ENCODE measurements at places on chromosomes 13 and 19.

DNA sequence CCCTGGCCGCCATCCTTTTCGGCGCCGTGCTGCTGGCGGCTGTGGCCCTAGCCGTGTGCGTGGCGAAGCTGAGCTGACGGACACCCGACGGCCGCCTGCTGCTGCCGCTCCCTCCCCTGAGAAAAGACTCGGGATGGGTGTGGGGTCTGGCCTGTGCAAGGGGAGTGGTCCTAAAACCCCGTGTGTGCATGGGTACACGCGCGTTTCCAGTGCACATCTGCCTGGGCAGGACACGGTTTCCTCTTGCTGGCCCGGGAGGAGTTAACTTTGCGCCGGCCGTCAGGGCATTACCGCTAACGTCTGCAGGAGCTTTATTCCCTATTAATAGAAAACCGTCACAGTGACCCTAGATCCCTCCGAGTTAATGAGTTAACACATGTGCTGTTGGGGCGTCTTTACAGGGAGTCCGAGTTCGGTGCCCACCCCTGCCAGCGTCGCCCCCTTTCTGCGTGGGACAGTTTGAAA lies 1.3 kb downstream of the RGS9BP start:
- no peak for DNase-seq

- no peak for DNase-seq
Measured at GRCh38 chr19:33664744-33665143, 43.0 kb downstream of the CHST8 start.

DNA sequence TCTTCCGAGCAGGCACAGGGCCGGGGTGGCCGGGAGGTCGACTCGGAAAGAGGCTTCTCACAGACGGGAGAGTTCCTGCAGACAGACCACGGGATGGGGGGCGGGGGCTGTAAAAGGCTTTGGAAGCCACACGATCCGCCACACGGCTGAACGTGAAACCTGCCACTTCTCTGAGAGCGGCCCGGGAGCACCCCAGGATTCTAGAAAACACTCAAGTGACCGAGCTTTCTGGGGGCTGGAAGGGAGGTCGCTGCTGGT lies 15.6 kb upstream of the SLC39A3 start:
- no peak for DNase-seq

- no peak for DNase-seq
Measured at GRCh38 chr19:50925734-50926133, 14.5 kb upstream of the KLK4 start.

GRCh38 chr13:50731400-50731799 lies 112.1 kb downstream of the DLEU7 start:
- peak; percentile 45 for DNase-seq

DNA sequence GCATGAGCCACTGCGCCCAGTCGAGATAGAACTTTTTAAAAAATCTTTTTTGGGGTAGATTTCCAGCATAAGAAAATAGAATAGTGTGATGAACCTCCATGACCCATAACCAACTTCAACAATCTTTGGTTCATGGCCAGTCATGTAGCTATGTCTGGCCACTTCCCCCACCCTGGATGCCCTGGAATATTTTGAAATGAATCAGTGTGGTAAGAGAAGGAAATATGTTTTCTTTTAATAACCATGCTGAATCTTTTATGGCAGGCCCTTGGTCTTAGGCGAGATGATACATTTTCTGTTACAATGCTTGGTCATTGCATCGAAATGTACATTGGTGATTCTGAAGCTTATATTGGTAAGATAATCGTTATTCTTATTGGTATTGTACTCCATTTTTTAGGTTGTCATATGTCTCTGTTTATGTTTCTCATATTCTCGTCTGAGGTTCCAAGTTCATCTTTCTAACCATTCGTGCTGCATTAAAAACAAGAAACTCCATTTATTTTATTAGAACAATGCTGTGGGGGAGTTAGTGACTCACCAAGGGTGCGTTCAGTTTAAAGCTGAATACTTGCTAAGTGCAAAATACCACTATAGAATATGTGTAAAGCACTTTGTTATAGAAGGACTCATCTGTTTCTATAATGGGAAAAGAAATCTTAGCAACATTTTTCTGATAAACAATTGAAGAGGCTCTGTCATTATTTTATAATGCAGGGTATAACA lies 16.4 kb upstream of the UPF3A start:
- no peak for DNase-seq

- no peak for DNase-seq
Measured at GRCh38 chr13:114104655-114105520, 27.5 kb downstream of the RASA3 start.

DNA sequence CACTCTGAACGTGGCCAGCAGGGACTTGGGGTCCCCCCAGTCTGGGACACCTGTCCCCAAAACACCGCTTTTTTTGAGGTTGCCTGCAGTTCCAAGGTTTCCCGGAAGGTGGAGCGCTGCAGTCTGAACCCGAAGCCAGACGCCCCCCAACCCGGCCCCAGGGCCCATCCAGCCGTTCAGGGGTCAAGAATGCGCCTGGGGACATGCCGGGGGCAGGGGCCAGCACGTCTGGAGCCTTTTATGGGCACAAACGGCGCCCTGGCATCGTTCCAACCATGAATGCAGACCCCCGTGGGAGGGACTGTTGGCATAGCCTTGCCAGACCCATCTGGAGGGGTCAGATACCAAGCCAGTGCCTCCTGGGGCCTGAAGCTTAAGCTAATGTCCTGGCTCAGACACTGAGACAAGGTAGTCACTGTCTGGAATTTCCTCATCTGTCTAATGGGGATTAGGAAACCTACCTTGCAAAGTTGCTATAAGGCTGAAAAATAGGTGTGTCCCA lies 6.9 kb downstream of the S1PR5 start:
- peak; percentile 59 for DNase-seq

DNA sequence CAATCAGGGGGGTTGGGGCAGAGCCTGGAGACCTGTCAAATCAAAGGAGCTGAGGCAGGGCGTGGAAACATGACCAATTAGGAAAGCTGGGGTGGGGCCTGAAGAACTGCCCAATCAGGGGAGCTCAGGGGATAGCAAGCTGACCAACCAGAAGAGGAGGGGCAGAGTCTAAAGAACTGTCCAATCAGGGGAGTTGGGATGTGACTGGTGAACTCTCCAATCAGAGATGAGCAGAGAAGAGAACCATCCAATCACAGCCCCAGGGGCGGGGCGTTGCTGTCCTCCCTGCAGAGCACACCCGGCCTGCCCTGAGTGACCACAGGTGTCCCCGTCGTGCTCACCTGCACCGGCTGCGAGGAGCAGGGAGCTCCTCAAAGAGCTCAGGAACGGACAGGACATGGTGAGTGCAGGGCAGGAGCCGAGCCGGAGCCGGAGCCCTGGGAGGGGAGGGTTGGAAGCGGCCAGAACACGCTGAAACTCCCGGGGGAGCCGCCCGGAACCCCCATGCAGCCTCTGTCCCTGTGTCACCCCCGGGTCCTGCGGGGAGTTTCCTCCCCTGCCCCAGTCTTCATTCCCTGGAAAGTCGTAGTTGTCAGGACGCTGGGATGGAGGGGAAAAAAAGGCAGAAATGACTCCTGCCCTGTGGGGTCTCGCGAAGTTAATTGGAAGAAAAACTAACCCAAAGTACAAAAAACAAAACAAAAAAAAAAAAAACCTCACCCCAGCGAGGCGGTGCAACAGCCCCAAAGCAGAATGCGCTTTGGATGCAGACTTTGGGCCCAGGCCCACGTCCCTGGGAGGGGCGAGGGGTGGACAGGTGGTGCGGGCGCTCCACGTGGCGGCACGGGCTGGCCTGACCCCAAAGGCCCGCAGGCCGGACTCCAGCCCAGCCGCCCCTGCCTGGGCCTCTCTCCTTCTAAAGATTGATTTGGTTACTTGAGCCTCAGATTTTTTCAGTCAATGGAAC lies at the start of gene ZNF556:
Gene ZNF556 (plus strand): TSS at position 311 of the 967 bp plus-strand sequence. CDS start 87 bp downstream, at position 398.
- DNase-seq, result no peak

DNA sequence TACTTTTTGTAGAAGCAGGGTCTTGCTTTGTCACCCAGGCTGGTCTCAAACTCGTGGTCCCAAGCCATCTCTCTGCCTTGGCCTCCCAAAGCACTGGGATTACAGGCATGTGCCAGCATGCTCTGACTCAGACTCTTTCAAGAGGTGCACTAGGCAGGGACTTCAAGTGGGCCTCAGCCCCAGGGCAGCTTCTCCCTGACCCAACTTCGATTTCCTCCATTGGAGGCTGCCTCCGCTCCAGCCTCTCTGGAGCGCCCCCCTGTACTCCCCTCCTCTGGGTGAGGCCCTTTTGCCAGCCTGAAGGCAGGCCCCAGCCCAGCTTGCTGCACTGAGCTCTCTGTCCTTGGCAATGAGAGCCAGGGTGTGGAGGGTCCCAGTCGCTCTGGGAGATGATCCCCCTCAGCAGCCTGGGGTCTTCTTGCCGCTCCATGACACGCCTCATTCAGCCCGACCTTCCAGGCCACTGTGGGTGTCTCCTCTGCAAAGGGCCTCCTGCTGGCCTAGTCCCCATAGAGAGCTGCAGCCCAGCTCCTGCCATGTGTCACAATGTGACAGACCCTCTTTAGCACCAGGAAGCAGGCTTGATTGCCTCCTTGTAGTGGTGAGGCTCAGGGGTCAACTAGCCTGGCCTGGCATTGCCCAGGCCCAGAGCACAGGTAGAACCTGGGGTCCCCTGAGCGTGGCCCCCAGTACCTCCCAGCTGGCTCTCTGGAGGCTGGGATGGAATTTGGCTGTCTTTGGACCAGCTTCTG lies 16.4 kb downstream of the CARM1 start:
- no peak for DNase-seq

DNA sequence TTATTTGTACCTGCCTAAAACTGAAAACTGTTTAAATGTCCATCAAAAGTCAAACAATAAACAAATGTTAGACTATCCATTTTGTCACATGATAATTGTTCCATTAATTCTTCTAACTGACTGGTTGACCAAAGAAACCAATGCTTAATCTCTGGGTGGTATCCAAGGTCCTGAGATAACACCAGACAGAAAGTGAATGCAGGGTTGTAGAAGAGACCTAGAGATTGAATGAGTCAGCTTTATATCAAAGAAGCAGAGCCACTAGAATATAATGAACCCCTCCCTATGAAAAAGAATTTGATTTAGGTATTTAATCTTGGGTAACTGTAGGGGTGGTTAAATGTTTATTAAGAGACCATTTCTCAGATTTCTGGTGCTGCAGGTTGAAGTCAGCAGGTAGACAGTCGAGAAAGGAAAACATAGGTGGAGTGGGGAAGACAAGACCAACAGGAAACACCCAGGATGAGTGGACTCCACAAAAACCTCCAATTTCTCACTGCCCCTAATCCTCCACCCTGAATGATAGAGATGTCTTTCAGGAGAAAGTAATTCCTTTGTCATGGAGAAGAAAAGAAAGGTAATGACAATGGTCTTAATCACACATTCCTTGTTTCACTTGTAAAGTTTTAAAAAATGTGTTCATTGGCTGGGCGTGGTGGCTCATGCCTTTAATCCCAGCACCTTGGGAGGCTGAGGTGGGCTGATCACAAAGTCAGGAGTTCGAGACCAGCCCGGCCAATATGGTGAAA lies 536.4 kb downstream of the IRS2 start:
- DNase-seq, result no peak

GRCh38 chr13:44022196-44022595 lies 142.5 kb downstream of the LACC1 start:
- DNase-seq, result no peak

DNA sequence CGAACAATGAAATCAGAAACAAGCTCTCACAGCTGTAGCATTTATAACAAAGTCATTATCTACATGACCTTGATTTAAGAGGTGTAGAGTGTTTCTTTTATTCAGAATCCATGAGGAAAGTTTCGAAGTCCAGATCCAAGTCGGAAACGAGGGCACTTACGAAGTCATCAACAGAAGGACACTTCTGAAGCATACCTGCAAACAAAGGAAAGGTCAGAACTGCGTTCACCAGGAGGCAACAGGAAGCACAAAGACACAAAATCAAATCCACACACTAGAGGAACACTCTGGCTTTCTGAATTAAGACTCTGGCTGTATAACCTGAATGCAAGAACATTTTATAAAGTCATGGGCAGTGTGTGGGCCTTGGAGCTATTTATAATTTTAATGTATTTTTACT lies 158.9 kb downstream of the MIPEP start:
- no peak for DNase-seq

DNA sequence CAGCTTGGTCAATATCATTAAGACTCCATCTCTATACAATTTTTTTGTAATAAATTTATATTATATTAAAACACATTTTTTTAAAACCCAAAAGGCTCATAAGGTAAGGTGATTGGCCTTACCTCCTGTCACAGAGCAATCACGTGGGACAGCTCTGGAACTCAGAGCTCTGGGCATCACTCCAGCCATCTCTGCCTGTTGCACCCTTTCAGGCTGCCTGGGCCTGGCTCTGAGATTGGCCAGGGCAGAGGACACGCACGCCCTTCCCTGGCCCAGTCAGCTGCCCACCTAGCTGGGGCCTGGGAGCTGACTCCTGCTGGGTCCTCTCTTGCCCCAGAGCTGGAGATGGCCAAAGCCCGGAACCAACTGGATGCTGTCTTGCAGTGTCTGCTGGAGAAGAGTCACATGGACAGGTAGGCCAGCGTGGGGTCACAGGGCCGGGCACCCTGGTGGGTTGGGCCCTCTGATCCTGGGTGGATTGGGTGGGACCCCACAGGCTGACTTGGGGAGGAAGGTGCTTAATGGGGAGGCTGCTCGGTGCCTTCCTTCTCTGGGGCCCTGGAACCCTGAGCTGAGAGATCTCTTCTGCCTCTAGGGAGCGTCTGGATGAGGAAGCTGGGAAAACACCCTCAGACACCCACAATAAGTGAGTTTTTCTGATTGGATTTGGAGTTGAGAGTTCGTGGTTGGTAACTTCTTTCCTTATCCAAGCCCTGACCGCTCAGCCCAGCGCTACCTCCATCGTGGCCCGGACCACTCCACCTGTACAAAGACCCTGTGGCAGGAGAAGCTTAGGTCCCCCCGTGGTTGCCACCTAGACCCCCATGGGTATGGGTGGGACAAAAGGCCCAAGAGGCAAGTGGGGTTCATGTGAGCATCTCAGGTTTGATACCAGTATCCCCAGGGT lies 3.7 kb downstream of the LIN37 start:
- no peak for DNase-seq

GRCh38 chr13:23901365-23901764 lies 4.1 kb upstream of the C1QTNF9B start:
- DNase-seq, result no peak

DNA sequence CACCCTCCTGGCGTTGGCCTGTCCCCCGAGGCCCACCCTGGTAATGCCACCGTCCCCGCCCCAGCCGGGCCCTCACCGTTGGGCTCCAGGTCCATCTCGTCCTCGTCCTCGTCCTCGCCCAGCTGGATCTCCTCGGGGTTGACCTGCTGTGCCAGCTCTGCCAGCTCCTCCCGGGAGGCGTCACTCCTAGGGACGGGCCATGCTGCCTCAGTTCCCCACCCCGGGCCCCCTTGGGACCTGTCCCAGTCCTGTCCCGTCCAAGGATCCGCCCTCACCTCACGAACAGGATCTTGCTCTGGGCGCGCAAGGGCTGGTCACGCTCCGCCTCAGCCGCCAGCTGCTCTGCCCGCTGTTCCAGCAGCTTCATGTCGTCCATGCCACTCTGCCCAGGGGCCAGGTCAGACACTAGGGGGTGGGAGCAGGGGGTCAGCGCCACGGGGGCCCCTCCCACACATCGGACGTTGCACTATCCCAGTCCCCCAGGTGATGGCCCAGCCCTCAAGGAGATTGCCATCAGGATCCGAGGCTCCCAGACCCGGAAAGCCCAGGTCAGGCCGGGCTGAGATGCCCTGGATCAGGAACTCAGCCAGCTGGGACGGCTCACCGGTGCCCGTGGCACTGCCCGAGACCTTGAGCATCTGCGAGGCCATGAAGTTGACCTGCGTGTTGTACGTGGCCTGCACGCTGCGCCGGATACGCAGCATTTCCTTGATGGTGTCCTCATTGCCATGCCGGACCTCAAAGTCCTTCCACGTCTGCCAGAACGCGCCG lies 9.5 kb downstream of the XAB2 start:
- no peak for DNase-seq

Measured in T-helper 2 cell (primary cell).